Urothelium cell line (cell line): ENCODE measurements at places on chromosomes 4 and X.

- DNase-seq, result no peak
Observed at GRCh38 chrX:1480082-1480785, 27.5 kb upstream of the ASMTL start.

DNA sequence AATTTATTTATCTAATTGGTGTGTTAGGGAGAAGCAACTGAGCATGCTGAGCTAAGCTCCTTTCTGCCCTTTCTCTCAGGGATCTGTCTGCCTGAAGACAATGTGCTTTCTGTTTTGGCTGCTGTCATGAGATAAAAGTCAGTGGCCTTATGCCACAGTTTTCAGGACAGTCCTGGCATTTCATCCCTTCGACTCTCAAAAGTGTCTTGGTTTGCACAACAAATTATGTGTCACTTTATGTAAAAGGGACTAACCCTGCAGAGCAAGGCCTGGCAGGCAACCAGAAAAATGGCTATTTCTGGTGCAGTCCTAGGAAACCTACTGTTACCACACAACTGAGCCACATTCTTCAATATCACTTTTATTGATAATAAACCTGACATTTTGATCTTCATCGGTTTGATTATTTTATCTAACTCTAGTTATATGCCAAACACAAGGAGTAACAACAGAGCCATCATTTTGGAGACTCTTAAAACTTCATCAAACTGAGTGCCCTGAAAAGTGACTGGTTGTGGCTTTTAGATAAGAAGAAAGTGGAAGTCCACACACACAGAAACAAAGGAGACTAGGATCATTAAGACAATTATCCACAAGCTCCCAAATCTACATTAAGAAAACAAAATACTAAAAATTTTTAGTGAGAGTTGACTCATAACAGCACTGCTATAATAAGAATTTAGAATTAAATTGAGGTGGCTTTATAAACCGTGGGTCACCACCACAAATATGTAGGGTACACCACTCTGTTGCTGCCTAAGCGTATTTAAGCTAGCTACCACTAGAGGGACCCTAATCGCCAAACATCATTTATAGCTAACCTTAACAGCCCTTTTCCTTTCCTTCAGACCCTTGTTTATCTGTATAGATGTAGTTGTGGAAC lies 95.9 kb upstream of the PTPN13 start:
- DNase-seq, result peak; percentile 47

DNA sequence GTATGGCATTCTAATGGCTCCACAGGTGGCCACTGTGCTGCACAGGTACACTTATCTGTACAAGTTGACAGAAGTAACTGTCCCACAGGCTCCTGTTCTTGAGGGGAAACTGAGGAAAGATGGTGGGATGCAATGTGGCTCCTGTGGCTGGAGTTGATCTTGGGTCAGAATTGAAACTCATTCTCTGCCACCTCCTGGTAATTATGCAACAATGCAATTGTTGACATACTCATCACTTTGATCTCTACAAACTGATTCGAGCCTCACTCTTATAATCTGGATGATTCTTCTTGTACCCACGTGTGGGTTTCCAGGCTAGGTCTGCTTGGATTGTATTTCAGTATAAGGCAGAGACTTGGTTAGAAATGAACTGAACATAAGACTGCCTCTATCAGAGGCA lies 148.8 kb downstream of the CCNG2 start:
- no peak for DNase-seq

DNA sequence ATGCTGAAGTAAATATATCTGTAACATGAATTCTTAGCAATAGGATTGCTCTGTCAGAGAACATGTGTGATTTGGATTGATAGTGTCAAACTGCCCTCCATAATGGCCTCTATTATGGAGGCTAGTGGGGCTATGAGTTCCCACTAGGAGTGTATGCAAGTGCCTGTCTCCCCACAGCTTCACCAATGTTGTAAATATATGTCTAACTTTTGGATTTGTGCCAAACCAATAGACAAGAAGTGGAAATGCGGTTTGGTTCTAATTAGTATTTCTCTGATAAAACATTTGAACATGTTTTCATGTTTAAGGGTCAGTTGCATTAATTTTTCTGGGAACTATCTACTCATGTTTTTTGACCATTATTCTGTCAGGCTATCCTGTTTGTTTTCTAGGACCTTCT lies 28.1 kb downstream of the GPAT3 start:
- no peak for DNase-seq

- peak; percentile 63 for DNase-seq
Observed at GRCh38 chr4:159390648-159391047, 287.8 kb downstream of the RAPGEF2 start.

DNA sequence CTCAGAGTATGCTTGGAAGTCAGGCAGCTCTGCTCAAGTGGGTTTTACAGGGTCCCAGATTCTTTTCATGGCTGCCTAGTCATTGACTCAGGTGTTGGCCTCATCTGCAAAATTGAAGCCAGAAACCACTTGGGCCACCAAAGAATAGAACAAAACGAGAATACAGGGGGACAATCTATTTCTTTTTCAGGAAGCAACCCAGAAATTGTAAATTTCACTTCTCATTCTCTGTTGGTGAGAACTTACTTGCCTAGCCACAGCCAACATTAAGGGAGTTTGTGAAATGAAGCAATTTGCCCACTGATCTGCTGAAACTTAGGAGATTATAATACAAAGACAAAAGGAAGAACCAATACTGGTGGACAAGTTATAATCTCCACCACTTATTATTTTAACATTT lies 8.6 kb upstream of the TKTL2 start:
- DNase-seq, result no peak

DNA sequence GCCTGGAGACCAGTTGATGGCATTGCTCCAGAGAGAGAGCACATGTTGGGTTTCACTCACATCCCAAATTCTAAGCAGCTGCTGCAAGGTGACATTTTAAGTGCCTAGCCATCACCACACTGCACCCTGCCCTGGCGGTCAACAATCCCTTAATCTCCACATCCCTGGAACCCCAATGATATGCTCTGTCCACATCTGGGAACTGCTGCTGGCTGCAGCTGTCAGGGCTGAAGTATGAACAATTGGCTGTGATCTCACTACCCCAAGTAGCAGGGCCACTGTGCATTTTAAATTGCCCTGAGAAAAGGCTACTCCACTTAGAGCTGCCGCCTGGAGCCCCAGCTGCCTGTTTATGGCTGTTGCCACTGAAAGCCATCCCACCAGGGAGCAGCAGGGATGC lies 190.6 kb downstream of the ACTRT1 start:
- DNase-seq, result no peak

- DNase-seq, result peak; percentile 71
Observed at GRCh38 chr4:48093991-48094416, 40.0 kb downstream of the TXK start.

- no peak for DNase-seq
Observed at GRCh38 chr4:3858046-3858730, 92.0 kb downstream of the ADRA2C start.

- no peak for DNase-seq
Observed at GRCh38 chr4:19580095-19580494, 671.6 kb upstream of the SLIT2 start.

DNA sequence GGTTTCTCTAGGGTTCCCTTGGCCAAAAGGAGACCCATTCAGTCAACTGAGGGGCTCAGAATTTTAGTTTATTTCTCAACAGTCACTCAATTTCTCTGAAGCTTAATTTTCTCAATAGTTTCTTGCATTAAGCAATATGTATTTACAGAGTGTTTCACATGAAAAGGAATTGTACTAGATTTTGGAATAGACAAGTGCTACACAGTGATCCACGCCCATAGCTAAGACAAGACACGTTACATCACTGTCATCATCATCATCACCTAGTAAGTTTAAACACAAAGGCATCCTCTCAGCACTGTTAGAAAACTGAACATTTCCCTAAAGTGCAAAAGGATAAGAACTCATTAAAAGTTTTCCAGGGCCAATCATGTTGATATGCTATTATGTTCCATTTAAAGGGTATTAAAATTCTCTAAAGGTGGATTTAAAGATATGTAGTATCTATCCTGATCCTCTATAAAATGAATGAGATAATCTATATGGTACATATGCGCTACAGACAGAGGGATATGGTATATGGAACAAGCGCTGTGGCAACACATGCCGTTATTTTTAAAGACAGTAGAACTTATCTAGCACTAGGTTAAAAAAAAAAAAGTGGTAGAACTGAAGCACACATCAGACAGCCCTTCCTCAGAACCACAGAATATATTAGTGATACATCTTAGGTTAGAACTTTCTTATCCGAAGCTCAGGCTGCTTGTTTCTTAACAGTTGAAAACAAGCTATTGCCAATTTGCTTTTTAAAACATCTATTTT lies 12.1 kb downstream of the PPA2 start:
- DNase-seq, result no peak

DNA sequence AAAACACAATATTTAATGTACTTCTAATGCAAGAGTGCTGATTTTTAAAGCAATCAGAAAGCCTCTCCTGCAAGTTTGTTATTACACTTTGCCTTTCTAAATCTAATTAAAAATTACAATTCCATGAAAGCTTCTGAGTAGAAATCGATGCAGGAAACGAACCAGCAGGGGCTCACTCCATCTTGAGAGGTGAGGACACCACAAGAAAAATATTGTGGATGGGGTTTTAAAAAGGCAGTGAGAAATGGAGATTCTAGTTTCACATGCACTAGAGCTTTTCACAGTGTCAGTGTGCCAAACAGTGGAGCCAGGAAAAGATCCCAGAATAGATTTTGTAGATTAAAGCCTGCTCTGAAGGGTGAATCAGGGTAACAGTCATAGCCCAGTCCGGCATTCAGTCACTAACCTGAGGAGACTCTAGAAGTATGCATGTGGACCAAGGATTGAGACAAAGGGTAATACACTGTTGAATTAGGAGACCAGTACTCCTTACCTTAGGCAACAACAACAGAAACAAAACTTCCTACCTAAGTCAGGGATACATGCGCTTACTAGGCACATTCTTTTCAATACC lies 362.3 kb downstream of the NAF1 start:
- no peak for DNase-seq

DNA sequence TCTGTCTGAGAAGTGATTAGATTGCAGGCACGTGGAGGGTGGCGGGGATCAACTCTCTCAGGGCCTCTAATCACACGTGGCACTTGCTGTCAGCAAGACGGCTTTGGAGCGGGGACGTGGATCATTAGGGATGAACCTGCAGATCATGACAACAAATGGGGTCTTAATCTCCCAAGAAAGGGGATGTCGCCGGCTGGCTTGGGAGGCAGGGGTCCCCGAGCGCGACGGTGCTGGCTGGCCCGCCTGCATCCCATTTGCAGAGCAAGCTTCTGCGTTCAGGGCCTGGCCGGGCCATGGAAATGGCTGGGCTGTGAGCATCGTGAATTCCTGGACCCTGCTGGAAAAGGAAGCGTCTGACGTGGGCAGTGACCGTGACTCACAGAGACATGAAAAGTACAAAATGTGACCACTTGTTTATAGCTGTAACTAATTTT lies 85.1 kb upstream of the SHOX start:
- peak; percentile 24 for DNase-seq

GRCh38 chr4:77804471-77804870 lies 14.7 kb downstream of the CNOT6L start:
- DNase-seq, result no peak

DNA sequence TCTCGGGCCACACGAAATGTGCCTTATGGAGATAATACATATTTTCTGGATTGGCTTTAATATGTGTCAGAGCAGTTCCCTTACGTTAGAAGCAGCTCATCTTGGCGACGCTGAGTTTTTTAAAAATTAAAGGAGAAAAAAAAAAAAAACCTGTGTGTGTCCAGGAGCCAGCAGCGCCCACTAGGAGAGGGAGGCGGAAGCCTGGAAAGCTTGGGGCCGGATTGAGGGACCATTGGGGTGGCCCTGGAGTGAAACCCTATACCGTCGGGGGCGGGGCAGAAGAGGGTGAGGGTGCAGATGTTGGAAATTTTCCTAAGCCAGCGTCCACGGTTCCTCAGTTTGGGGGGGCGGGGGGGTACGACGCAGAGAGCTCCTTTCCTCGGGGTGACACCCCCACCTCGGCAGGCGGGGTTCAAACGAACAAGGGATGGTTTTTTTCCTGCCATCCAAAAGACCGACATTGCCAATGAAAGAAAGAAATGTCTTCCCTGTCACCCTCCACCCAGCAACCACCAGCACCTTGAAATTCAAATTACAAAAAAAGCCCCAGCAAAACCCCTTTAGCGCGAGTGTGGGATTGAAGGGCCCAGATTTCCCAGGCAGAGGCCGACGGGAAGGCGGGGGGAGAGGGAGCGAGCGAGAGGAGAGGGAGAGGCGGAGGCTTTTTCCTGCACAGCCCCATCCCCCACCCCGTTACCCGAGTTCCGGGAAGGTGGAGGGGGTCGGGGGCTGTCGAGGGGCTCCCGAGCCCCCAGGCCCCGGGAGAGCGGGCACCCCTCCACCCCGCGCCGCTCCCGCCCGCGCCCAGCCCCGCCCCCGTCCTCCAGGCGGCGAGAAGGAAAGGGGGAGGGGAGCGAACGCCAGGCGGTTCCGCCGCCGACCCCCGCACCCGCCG lies 859 bp downstream of the SMARCA1 start:
- peak; percentile 46 for DNase-seq

- no peak for DNase-seq
Observed at GRCh38 chrX:22758807-22759481, 240.8 kb upstream of the DDX53 start.

DNA sequence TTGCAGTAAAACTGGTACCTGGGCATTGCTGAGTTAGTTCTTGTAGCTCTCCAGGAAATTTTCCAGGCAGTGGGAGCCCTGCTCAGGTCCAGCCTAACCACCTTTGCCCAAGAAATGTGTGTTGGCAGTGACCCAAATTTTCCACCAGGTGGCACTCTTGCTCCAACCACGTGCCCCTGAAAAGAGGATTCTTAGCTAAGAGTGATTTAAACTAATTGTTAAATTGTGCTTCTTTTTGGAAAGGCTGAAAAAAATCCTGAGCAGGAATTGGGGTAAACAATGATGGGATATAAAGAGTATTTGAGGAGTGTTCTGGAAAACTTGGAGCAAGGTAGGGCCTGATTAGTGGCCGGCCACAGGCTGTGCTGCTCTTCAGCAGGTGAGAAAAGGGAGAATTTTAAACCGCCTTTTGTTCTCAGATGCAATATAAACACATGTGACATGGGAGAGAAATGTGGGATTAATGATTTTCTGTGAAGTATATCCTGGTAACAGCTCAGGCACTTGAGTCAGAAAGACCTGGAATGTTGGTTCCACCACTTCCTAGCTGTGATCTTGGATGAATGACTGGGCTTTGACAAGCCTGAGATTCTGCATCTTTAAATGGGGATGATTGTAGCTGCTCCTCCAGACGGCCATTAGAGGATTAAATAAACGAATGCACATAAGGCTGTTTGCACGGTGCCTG lies 219.6 kb downstream of the PTTG2 start:
- DNase-seq, result peak; percentile 69
